ENCODE measurements at places on chromosomes 6 and 20.

DNA sequence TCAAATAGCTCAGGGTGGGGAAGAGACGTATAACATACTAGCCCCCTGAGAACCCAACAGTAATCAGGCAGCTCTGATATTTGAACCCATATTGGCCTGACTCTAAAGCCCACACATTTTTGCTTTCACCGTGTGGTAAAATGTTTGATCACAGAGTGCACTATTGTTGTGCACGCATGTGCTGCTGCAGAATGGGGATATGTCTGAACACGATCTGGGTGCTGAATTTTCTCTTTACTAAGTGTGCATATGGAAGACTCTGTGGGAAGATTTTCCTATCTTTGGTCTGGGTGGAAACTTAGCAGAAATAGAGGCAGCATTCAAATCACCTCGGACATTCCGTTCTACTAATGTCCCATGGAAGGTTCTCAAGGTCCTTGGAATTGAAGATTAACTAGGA, 800.1 kb downstream of the TFAP2A start:
- DNase-seq: no peak

DNA sequence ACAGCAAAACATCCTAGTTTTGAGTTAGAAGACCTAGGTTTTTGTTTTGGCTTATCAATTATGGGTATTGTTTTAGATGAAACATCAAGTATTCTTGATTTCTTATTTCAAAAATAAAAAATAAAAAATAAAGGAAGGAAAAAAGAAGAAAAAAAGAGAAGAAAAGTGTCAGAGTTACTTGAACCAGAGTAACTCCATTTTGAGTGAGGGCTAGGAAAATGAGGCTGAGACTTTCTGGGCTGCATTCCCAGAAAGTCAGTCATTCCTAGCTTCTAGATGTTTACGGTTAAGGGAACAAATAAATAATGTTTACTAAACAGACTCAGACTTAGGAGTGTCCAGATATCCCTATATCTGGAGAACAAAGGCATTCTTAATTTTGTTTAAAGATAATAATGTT, 45.3 kb upstream of the HFE start:
- DNase-seq: no peak

GRCh38 chr6:441126-441920, 49.8 kb downstream of the IRF4 start:
- no peak for DNase-seq

GRCh38 chr6:149887343-149887742, 10.6 kb downstream of the RAET1E start:
- no peak for DNase-seq

DNA sequence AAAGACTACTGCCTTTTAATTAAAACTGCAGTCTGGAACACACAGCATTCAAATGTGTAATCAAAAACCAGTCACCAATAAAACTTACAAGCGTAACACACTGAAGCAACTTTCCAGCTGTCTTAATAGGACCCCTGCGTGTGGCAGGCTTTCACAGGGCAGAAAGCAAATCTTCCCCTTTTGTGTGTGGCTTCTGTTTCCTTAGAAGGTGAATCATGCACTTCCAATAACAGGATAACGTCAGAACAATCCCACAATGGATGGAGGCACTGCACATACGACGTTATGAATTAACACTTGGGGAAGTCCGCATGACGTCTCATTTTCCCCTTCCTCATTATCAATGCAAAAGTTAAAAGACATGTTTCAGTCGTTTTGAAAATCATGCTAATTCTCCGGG, 44.8 kb downstream of the INSM1 start:
- DNase-seq: no peak

DNA sequence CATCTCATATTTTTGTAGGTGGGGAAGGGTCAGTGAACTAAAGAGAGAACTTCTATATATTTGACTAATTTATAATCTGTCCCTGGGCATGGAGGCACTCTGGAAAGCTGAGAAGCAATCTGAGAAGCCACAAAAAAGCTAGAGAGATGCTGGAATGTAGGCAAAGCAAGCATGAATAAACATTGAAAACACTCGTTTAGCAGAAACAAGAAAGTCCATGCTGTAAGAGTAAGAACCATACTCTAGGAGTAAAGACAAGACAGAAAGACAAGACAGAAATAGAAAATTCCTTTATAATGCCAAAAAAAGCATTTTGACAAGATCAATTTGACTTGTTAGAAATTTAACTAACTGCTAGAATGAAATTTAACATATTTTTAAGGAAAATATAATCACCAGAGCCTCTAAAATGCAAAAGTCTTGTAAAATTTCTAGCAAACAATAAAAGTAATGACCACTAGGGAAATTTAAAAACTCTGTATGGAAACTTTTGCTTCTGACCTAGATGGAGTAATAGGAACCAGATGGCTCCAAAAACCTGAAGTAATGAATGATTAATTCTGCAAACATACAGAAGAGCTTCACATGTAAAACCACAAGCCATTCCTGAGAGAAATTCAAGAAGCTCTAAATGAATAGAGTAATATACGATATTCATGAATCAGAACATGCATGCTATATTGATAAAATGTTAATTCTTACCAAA, 625.7 kb upstream of the PTCHD4 start:
- DNase-seq: no peak

- DNase-seq: no peak
These were observed 197.7 kb downstream of the CD109 start for GRCh38 chr6:73893696-73894095.

DNA sequence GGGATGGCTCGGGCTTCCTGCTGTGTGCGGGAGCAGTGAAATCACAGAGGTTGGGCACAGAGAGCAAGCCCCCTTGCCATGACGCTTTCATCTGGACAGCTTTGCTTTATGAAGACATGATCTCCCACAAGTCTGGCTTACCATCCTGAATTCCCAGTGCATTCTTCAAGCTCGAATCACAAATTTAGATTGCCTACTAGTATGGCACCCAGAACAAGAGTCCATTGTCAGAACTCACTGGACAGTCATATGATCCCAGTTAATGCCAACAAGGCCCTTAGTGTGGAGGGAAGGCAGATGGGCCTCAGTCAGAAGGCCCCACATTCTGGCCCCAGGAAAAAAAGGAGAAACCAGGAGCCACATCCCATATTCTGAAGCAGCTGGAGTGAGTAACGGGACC, 147.3 kb upstream of the FOXQ1 start:
- no peak for DNase-seq

GRCh38 chr20:62488470-62488869, 12.7 kb upstream of the GATA5 start:
- DNase-seq: no peak

DNA sequence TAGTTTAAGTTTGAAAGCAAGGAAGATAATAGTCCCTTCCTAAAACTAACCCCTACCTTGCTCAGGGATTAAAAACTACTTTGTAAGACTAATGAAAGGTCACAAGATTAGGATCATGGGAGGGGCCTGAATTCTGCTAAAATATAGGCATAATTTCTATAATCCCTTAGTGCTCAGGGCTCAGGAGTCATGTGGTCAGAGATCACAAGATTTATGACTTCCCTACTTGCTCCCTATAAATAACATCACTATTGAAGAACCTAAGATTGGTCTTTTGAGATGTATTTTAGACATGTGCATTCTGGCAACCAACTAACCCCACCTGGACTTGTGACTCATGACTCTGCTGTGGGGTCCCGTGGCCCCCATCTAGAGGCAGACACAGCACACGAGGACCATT, 81.1 kb downstream of the STMND1 start:
- no peak for DNase-seq

All from effector CD8-positive, alpha-beta T cell (primary cell).